Stimulated activated CD8-positive, alpha-beta memory T cell treated with anti-CD3 and anti-CD28 coated beads, Interleukin-15, amount 100 ng/mL, for 24 hours (primary cell): ENCODE measurements at places on chromosomes 2 and 18.

- no peak for DNase-seq
These were observed 443.2 kb downstream of the ARHGAP15 start for GRCh38 chr2:143572421-143572820.

DNA sequence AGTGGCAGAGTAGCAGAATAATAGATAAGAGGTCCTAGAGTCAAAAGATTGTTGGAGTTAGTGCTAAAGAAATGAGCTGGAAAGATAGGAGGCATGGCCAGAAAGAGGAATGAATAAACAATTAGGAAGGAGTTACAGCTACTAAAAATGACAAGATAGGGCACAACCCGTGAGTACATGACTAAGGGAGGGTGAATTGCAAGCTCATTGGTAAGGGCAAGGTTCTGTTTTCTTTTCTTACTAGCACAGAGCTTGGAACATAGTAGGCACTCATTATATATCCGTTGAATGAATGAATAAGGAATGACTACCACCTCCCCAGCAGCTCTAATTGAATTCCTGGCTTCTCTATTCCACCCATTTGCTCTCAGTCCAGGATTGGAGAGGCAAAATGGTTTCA, 5.7 kb upstream of the MARCO start:
- DNase-seq = no peak

GRCh38 chr18:9901377-9901776, 12.4 kb upstream of the VAPA start:
- DNase-seq = no peak

GRCh38 chr2:102704531-102704930, 57.3 kb upstream of the TMEM182 start:
- DNase-seq = no peak

- DNase-seq = no peak
These were observed 41.8 kb upstream of the MSH6 start for GRCh38 chr2:47741101-47741500.

DNA sequence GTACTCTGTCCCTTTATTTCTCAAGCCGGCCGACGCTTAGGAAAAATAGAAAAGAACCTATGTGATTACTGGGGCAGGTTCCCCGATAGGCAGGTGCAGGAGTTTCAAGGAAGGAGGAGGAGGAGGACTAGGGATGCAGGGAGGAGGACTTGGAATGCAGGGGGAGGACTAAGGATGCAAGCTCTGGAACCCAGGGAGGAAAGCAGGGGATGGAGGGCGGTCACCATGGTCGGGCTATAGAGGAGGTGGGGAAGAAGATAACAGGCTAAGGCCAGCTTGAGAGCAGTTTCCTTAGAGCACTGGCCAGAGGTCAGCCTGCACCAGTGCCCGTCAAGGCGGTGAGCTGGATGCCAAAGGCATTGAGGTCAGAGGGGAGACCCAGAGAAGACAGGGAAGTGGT, 18.7 kb upstream of the B3GNT7 start:
- DNase-seq = no peak

- no peak for DNase-seq
These were observed 9.8 kb upstream of the RNF138 start for GRCh38 chr18:32081881-32082280.

GRCh38 chr2:212330263-212330662, 208.3 kb downstream of the ERBB4 start:
- DNase-seq = no peak

DNA sequence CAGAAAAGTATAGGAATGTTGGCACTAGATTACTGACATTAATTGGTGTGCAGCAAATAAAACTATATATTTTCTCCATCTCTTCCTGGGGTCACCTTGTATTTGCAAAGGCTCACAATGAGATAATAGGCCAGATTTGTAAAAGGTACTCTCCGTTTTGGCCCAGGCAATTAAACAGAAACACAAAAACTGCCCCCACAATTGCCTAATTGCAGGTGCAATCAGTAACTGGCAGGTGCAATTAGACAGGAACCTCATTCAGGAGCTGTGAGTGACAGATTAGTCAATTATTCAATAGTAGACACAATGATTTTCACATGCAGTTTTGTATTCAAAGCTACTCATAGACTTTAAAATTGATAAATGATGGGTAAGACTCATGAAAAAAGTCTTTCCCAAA, 451.4 kb upstream of the ID2 start:
- DNase-seq = no peak

DNA sequence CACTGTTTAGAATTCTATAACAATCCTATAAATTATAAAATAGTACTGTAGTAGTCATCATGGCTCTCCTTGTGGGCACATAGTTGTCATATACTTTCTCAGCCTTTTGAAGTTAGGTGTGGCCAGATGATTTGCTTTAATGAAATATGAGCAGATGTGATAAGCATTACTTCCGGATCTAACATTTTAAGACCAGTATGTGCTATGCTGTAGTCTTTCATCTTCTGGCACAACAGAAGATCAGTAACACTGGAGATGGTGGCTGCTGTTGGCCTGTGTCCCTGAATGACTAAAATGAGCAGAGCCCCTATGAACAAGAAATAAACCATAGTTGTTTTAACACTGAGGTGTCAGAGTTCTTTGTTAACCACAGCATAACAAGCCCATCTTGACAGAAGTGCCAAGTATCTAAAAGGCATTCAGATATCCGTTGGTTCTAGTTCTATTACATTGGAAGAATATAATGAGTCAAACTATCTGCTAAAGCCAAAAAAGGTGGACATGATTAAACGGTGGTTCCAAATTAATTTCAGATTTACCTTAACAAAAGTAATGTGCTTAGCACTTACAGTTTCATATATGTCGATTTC, 6.3 kb downstream of the MEX3C start:
- DNase-seq = no peak

DNA sequence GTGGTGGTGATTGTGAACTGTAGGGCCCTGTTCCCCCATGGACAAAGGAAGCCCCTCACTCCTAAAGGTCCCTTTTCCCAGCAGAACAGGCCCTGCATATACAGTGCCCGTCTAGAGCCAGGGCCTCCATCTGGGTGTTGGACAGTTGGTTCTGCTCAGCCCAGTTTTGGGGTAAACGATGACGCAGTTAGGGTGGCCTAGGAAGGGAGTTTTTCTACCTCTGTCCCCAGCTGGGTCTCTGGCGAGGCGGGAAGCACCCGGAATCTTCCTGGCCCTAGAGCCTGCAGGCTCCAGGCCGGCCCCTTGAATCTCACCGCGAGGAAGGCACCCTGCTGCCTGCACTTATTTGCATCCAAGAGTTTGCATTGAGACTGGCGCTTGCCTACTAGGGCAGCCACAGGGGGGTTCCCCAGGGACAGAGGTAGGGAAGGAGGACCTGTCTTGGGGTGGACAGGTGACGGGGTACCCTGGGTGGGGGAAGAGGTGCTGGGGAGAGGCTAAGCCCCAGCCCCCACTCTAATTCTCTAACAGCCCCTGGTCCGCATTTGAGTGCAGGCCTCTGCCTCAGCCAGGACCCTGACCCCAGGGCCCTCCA, 529 bp upstream of the MTA3 start:
- DNase-seq = no peak

- DNase-seq = no peak
These were observed 42.2 kb downstream of the FRZB start for GRCh38 chr2:182824056-182824766.

DNA sequence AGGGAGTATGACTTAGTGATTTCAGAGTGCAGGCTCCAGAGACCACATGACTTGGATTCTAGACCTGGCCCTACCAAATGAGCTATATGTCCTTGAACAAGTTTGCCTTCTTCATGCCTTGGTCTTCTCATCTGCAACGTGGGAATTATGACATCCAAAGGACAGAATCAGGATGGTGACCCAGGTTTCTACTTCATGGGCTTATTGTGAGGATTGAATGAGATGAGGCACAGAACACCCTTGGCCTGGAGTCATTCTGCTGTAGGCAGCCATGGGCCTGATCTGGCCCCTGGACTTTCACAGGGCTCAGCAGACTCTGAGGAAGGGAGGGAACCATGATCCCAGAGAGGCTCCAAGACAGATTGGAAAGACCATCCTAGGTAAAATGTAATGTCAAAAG, 85.6 kb upstream of the HAAO start:
- no peak for DNase-seq

DNA sequence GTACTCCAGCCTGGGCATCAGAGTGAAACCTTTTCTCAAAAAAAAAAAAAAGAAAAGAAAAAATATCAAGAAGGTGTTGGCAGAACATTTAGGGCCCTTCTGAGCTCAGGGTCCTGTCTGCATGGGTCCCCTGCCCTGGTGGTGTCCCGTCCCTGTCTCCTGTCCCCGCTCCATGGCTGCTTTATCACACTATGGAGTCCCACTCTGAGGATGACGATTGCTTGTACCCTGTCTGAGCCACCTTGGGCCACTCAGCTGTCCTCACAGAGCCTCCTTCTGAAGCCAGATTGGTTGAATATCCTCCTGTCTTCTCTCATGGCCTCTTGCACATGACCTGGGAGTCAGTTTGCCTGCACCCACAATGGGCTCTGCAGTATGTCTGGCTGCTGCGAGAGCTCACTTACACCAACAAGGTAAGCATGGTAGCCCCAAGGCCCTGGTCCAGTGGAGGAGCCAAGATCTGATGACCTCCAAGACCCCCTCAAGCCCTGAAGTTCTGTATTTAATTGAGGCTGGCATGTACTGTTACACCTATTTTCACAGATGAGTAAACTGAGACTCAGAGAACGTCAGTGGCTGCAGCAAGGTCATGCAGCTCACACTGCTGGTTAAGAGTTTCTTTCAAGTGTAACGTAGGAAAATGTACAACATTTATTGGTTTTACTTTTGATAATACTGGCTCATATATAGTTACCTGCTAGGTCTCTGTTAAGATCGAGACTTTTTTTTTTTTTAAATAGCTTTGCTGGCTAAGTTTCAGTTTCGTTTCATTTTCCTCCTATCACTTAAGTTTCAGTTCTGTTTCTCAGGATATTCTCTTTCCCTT, 16.9 kb upstream of the ZCCHC2 start:
- DNase-seq = no peak

GRCh38 chr2:183031911-183032794, 6.1 kb downstream of the NCKAP1 start:
- no peak for DNase-seq
